ENCODE measurements at places on chromosomes 4 and X. TPM values are rescaled to one million over a fixed set of nuclear protein-coding genes. Genes with fewer than 3 reads are reported as not detected.

Gene UGT2B15
- 0.21 TPM for total RNA-seq

Gene POF1B
- 0.21 TPM for total RNA-seq

DNA sequence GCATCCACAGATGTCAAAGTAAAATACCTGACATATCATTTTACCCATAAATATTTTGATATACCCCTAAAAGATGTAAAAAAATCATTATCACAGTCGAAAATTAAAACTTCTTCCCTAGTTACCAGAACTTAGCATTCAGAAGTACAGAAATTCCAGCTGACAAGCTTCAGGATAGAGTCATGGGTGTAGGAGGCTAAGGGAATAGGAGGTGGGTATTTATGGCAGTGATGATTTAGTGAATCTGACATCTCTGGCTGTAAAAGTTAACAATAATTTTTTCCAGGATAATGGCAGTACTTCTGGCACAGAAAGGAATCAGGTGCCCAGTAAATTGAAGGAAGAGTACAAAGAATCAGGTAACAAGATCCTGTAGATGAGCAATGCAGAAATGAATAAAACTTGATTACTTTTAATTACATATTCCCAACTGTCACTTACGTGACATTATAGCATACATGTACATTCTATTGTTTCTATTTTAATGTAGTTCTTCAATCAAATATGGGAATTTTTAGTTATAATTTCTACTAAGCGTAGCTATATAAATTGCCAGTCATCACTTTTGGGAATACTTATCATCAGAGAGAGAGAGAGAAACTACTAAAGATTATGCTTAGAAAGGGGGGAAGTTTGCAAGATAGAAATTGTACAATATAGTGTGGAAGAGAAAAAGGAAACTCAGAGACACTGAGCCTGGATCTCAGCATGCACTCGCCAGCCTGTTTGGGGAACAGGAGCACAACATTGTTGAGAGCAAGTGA is 143.4 kb downstream of the TMEM144 start:
- no peak for DNase-seq

DNA sequence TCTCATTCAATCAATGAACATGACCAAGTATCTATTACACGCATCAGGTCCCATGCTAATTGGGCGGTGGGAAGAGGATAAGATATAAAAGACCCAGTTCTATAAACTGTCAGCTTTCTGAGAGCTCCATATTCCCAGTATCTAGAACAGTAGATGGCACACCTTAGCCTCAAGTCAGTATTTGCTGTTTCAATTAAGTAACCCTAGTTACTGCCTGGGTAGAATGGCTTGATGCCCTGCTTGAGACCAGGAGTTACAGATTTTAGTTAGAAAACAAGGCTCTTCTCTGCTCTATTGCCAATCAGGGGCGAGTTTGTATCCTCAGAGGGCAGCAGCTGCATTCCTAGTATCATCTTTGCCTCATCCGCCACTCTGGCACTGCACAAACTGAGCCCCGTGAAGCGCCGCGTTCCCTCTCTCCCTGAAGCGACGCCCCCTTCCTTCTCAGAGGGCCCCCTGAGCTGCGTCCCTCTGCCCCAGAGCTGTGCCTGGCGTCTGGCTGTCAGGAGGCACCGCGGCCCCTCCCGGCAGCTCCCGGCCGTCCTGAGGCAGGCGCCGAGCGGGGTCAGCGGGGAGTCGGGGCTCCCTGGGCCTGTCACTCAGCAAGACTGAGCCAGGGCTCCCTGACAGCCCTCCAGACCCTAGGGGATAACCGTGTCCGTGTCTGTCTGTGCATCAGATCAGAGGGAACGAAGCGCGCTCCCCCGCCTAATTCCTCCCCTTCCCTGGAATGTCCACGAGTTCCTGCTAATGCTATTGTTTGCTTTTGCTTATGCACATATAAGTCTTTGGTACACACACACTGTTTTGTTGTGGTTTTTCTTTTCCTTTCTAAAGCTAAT is 212.4 kb upstream of the TTC29 start:
- DNase-seq: no peak

Gene DUX4
- not detected for total RNA-seq

- DNase-seq: no peak
Measured at GRCh38 chr4:17781300-17782287, at the start of gene FAM184B. Gene FAM184B, minus strand, starts transcription at chr4:17781621. Its CDS starts 322 bp downstream, at chr4:17781299.

All from ascending aorta (tissue), 2 donors.